ENCODE measurements at places on chromosomes 6 and 20.

DNA sequence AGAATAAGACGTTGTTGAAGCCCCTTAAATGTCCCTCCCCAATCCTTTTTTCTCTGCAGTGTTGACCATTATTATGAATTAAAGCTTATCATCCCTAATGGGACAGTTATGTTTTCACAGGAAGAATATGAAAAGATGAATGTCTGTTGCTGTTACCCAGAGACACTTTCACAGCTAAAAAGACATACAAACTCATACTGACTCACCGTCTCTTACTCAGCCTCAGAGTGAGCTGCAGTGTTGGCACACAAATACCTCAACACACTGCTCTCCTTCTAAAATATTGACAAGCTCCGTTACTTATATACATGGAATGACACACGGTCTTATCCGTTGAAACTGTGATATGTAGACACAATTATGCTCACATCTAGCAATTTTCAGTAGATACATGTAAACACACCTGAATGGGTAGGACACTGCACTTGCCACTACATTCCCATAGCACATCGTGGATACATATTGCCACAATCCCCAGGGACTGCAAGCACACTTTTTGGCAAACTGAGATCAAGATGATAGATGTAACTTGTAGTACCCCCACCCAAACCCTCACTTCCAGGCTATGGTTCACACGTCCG lies 9.6 kb upstream of the SAPCD1 start:
- no peak for DNase-seq

DNA sequence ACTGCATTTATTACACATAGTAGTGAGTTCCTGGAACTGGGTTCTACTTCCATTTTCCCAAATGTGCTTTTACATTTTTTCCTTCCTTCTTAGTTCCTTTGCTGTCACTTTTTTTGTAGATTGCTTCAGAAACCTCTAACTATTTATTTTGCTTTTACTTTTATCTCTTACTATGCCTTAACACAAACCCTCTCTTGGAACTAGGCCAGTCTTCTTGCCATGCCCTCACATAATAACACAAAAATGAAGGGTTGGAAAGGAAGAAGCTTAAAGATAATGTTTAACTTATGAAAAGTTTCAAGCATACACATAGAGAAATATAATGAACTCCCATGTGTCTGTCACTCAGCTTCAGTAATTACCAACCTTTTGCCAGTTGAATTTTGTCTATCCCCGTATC lies 27.1 kb downstream of the TOP1 start:
- DNase-seq, result no peak

GRCh38 chr20:17594443-17594842 lies 24.6 kb downstream of the DSTN start:
- no peak for DNase-seq

DNA sequence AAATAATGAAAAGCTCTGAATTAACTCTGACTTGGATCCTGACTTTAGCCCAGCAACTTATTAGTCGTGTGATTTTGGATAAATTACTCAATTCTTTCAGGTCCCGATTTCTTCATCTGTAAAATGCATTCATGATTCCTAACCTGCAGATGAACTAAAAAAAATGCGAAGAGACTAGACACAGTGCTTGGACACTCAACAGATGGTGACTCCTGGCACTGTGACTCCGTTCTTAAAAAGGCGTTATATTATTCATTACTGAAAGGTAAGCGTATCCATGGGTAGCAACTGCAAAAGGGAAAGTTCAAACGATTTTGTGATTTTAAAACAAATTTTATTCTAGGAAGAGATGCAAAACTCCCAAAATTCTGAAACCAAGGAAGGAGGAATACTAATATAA lies 226.3 kb downstream of the KIF16B start:
- no peak for DNase-seq

DNA sequence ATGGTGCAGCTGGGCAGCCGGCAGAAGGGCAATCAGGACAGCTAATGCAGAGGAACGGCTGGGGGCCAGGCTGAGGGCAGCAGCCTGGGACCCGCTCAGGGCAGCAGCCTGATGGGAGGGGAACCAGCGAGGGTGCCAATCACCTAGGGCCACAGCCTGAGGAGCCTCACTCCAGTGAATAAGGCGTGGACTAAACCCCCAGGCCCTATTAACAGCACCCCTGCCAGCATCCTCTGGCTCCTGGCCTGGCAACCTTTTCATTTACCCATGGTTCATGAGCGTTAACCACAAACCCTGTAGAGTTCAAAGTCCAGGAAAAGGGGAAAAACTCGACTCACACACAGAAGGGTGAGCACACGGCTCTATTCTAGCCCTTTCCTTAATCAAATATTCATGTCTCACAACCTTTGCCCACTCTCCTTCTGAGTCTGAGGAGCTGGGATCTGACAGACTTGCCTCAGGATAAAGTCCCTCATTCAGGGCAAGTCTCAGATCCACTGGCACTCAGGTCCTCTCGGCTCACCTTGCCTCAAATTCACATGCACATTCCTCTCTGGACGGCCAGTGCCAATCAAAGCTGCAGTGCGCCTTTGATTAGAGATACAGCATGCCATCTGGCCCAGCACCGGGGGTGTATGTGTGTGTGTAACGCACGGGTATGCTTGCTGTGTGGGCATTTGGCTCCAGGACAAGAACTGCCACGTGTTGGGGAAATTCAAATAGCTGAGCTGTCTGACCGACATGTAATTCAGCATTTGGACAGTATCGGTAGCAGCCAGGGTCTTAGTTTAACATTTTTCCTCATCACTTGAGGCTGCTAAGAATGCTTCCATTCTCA lies 86.9 kb upstream of the TRAF3IP2 start:
- DNase-seq, result no peak
